Kidney glomerular epithelial cell (primary cell): ENCODE measurements at places on chromosomes 11 and 22.

- no peak for DNase-seq
These were observed 70.4 kb upstream of the KCNQ1OT1 start for GRCh38 chr11:2770096-2770751.

DNA sequence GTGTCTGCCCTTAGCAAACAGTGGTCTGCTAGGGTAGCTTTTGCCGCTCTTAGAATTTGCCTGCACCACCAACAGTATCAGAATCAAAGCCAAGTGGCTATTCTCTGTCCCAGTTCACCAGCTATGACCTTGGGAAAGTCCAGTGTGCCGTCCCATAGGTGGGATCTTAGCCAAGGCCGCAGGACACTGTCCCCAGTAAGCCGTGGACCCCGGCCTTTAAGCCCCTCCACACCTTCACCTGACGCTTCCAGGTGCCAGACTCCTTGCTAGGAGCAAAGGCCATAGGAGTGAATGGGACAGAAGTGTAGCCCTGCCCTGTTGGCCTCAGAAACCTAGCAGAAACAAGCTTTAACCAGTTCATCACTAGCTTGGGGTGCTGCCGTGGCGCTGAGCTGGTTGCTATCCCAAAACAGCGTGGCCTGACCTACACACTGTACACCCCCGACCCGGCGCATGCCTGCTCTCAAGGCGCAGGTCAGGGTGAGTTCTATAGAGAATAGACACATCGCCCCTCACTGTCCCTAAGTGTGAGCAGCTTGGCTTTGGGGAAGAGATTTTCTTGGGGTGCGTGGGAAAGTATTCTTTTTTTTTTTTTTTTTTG is 4.5 kb downstream of the FADD start:
- DNase-seq, result no peak

DNA sequence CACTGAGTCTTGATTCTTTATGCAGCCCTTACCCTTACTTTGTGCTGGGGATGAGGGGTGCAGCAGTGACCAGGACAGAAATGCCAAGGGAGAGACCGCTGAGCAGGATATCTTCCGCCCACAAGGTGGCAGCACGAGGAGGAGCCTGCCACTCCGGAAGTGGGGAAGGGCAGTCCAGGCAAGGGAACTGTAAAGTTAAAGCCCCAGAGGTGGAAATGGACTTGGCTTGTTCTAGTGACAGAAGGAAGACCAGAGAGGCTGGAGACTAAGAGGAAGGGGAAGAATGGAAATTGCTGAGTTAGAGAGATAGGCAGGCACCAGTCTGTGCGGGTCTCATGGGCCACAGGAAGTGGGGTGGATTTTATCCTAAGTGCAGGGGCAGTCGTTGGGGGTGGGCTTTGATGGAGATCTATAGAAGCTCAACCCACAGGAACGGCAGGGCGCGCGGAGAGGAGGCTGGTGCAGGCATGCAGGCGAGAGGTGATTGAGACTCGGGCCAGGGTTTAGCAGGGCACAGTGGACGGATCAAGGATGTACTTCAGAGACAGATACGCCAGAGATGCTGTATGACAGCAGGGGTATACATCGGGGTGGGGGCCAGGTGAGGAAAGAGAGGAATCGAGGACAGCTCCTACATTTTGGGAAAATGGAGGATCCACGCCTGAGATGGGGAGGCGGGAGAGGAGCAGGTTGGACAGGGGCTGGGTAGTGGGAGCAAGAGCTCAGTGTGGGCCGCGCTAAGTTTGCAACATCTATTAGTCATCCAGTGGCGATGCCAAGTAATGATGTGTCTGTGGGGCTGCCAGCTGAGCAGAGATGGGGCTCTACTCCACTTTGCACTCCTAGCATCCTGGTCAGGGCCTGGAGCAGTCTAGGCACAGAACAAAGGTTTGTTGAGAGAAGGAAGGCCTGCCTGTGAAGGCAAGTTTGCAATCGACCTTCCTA is 3.3 kb upstream of the GRK2 start:
- DNase-seq, result peak; percentile 79

- no peak for DNase-seq
These were observed 9.5 kb downstream of the IGLL5 start for GRCh38 chr22:22897091-22897490.

DNA sequence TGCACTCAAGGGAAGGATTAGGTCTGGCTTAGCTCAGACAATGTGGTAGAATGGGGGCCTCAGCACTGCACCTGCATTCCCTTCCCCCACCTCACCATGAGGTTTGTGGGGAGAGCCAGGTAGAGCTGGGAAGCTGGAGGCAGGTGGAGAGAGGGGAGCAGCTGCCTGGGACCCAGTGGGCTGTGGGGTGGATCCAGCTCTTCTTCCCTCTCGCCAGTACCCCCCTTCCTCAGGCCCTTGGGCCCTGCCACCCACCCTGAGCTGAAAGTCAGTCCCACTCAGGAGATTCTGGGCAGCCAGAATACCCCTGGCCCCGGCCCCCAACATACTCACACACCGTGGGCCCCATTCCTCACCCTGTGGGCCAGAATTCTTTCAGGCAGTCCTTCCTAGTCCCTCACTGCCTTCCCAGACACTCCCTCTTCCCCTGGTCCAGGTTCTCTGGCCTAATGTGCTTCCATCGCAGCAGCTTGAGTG is 3.1 kb upstream of the POLD4 start:
- DNase-seq, result no peak

DNA sequence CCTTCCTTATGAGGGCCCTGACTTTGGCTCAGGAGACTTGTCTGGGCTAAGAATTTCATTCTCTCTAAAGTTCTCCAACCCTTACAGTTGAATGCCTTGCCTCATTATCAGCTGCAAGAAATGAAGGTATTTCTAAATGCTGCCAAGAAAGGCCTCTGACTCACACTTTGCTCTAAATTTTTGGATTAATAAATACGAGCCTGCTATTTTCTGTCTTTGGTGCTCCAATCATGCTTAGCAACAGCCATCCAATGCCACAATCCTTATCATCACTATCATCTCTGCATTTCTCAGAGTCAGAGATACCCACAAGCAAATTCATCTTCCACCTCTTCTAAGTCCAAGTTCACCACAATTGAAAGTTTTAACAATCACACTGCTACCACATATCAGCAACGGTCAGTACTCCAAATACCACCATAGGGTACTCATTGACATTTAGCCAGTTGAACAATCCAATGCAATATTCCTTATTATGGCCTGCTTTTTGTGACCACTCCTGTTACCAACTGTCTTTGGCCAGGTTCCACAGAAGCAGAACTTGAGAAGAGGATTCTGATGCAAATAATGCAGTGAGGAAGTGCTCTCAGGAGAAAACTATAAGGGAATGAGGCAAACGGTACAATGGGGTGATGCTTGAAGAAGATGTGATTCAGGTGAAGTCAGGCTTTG is 5.7 kb downstream of the PATE2 start:
- no peak for DNase-seq
